ENCODE measurements at places on chromosomes 12 and 14.

GRCh38 chr14:89241257-89241656, 175.8 kb downstream of the FOXN3 start:
- no peak for DNase-seq

- no peak for DNase-seq
Observed at GRCh38 chr12:42421844-42422779, 96.1 kb downstream of the PPHLN1 start.

- DNase-seq: no peak
Observed at GRCh38 chr12:111006621-111007020, 86.2 kb upstream of the MYL2 start.

DNA sequence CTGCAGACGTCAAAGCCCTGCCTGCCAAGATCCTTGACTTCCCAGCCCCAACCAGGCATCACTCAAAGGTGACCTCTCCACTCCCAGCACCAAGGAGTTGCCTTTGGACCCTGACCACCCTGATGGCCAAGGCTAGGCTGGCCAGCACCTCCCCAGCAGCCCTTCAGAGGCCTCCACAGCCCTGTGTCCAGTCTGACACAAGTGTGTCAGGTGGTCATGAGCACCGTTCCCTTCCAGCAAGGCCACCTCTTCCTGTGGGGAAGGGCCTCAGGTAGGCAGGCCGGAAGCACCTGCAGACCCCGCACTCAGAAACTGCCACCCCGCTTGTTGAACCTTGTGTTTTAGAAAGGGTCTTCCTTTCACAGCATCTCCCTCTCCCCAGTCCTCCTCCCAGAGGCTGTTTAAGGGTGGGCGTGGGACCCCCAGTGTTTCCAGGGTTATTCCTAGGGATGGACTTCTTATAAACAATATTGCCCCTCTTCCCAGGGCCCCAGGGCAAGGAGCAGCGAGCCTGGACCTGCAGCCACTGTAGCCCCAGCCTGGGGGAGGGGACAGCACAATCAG, 13.2 kb upstream of the INF2 start:
- DNase-seq: no peak

GRCh38 chr14:105098316-105098715, 33.1 kb upstream of the GPR132 start:
- DNase-seq: no peak

GRCh38 chr14:102282751-102283465, 22.1 kb downstream of the MOK start:
- DNase-seq: no peak

- DNase-seq: no peak
Observed at GRCh38 chr14:85241022-85241855, 288.7 kb upstream of the FLRT2 start.

- no peak for DNase-seq
Observed at GRCh38 chr12:1738446-1738845, 47.6 kb downstream of the ADIPOR2 start.

- DNase-seq: peak; percentile 71
Observed at GRCh38 chr14:59184396-59184795, 4.1 kb upstream of the DAAM1 start.

- no peak for DNase-seq
Observed at GRCh38 chr12:92639017-92639416, 63.8 kb upstream of the PLEKHG7 start.

DNA sequence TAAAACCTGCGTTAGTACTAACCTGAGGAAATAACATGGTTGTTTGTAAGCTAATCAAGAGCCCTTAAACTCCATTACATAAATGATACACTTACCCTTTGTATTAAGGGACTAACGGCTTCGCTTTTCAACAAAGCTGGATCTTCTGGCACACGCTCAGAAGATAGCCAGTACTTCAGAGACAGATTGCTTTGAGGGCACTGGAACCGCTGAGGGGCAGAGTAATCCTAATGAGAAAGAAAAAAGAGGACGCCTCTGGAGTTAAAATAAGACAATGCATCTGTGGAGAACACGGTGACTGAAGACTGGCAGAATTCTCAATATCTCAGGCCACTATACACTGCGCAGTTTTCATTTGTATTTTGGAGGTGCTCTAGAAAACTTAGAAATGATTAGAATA, 1.5 kb upstream of the KTN1 start:
- no peak for DNase-seq

DNA sequence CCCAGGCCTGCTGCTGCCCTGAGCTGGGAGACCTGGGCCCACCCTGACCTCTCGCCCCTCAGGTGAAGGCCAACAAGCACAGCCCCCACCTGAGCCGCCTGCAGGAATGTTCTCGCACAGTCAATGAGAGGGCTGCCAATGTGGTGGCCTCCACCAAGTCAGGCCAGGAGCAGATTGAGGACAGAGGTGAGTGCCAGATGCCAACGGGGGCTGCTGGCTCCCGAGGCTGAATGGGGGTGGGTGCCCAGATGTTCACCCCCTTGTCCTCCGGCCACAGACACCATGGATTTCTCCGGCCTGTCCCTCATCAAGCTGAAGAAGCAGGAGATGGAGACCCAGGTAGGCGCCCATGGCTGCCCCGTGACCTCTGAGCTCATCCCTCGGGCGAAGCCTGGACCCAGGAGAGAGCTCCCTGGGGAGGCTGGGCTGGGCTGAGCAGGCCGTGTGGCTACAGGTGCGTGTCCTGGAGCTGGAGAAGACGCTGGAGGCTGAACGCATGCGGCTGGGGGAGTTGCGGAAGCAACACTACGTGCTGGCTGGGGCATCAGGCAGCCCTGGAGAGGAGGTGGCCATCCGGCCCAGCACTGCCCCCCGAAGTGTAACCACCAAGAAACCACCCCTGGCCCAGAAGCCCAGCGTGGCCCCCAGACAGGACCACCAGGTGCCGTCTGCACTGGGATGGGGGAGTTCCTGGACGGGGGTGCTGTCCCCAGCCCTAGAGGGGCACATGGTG, 25.8 kb downstream of the HIP1R start:
- no peak for DNase-seq

- no peak for DNase-seq
Observed at GRCh38 chr14:34437729-34438080, 24.3 kb downstream of the SPTSSA start.

DNA sequence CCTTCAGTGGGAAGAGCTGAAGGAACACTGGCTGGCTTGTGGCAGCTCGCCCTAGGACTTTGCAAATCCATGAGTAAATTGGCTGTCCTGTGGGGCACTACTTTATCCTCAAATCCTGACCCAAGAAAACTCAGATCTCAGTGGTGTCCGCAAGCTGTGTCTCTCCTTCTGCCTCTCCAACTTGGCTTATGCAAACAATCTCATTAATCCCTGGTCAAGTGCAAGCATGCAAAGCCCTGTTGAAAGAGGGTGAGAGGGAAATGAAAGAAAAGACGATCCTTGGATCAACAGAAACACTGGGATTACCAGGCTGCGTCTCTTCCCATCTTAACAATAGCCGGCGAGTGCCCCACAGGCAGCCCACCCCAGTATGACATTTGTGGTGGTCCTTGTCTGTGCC, 901.6 kb downstream of the BCL11B start:
- DNase-seq: no peak

- DNase-seq: no peak
Observed at GRCh38 chr12:128791395-128792322, 32.1 kb downstream of the SLC15A4 start.

DNA sequence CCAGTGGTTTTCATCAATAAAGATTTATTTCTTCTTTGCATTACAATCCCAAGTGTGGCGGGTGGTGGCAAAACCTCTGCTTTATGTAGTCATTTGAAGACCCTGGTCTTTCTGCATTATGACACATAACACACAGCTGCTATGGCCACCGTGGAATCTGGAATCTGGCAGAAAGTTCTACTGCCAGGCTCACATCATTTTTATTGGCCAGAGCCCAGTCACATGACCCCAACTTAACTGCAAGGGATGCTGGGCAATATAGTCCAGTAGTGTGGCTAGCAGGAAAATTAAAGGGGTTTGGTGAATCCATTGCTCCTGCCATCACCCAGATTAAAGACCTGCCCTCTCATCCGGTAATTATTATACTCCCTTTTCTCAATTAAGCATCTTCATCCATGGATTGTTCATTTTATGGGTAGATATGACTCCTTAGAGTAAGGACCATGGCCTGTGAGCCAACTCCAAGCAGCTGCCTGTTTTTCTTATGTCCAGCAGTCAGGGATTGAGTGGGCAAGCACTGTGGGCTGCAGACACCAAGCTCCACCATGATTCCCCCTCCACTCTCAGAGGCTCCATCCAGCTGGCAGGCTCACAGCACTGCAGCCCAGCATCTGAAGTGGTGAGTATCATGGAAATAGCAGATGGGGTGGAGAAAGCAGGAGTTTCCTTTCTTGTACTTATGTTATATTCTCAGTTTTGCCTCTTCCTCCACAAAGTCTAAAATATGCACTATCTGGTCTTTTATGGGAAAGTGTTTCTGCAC, 1030.7 kb downstream of the AACS start:
- no peak for DNase-seq

- peak; percentile 39 for DNase-seq
Observed at GRCh38 chr12:66668311-66668710, 10.6 kb downstream of the GRIP1 start.

GRCh38 chr12:77601069-77601468, 229.6 kb upstream of the NAV3 start:
- no peak for DNase-seq

DNA sequence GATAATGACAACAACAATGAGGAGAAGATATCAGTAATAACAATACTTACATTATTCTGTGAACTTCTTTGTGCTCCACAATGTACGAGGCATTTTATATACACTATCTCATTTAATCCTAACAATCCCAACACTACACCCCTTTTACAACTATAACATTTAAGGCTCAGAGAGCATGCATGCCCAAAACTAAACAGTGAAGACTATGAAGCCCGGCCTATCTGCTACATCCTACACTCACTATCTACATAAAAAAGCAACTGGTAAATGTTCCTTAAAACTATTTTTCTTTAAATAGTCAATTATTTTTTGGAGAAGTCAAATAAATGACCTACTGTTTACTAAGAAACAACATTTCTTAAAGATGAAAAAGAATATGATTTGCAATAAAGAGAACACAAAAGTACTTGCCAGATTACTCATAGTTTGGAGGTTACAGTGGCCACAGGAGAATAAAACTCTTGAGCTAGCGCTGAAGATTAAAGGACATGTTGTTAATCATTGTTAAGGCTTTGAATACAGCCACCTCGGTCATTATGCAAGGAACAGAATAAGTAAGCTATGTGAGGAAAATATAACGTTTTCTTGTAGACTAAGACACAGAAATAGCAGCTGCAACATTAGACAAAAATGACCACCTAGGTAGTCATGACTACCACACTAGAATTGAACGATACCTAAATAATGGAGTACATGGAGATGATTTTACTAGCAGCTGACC, 56.7 kb downstream of the EPS8 start:
- no peak for DNase-seq

DNA sequence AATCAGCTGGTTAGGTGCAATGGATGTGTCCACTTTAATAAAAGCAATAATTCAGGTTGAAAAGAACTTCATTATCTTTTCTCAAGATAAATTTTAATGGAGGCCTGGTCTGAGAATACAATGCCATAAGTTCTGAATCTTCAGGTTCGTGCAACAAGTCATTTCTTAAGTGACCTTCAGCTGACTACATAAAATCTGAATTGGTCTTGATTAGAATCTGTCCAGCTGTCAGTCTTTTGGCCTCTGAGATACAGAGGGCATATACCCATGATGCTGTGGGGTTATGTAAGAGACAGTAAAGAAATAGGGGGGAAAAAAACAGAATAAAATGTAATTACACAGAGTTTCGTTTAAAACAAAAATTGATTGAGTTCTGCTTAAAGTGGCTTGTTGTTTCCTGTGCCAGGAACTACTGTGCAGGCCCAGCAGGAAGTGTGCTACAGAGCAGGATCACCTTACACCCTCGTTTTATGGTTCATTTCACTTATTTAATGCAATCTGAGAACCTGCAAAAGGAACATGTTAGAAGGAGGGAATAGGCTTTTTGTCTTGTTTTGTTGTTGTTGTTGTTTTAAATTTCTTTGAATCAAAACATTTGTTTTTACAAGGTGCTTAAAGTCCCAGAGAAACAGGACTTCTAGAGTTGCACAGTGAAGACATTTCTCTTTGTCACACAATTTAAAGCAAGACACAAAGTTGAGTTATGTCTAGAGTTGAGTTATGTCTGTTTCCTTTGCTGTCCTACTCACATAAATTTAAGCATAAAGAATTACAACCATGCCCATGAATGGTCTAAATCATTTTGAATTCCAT, 64.2 kb downstream of the LGR5 start:
- DNase-seq: no peak

DNA sequence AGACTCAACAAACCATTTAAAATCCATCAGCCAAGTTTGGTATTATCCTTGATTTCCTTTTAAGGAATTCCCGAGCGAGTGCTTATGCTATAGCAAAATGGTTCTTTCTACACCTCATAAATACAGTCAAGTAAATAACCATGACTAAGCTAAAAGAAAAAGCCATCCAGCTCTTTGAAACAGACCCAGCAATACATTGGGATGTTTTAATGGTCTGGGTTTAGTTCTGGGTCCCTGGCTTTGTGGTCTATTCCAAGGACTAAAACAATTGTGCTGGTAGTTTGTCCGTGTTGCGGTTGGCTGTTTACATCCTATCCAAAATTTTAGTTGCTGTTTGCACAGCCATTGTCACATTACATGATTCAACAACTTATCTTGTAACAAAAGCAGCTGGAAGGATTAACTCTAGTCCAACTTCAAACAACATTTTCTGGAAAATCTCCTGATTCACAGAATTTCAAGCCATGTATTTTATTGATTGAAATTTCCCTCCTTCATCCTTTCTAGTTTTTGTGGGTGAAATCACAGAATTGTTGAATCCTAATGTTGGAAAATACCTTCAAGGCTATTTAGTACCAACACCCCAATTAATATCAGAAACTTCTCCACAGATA, 19.6 kb downstream of the KLRB1 start:
- DNase-seq: no peak

- DNase-seq: no peak
Observed at GRCh38 chr14:59057551-59057950, 130.9 kb upstream of the DAAM1 start.

GRCh38 chr14:54806616-54807015, 96.0 kb downstream of the GCH1 start:
- DNase-seq: no peak

- no peak for DNase-seq
Observed at GRCh38 chr14:55136241-55136640, 7.2 kb downstream of the LGALS3 start.

DNA sequence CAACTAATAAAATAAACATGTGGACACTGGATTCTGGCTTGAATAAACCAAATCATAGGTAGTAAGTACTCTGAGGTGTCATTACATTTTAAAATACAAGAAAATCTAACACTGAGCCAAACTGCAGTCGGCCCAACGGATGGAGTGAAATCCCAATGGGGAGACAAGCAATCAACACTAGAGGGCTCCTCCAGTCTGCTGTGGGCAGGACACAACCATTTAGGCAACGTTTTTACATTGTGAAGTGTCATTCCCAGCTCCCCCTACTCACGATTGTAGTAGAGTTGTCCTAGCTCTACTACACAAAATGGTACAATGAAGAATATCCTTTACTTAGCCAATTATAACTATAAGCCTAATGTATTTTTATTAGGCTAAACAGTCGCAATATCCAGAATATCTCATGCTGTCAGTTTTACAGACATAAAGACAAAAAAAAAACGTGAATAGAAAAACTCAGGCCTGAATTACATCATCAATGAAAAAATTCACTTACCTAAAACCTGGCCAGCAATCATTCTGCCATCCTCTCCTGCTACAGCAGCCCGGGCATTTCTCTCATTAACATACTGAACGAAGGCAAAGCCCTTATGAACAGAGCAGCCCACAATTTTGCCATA, 35.7 kb downstream of the HNRNPC start:
- DNase-seq: peak; percentile 76

- DNase-seq: no peak
Observed at GRCh38 chr14:80602946-80603345, 338.6 kb downstream of the CEP128 start.

- DNase-seq: peak; percentile 59
Observed at GRCh38 chr14:101495827-101496775, 65.2 kb upstream of the DIO3 start.
